ENCODE measurements at places on chromosomes 1 and 21.

- no peak for DNase-seq
Measured at GRCh38 chr21:45180246-45180599, 105.8 kb downstream of the ADARB1 start.

DNA sequence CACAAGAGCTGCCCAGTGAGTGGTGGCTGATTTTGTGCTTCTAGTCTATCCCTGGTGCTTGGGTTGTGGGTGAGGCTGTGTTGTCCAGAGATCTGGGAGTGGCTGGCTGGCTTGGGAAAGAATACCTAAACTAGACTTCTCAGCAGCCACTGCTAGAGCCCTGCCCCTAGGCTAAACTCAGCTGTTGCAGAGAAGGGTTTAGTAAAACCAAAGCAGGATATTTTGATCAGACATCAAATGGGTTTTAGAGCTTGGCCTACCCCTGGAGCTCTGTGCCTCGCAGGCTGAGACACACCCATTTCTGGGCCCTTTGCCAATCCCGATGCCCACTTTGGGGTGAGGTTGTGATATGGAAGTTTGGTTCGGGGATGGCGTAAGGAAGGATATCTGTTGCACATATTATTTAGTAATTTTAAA is 88.5 kb downstream of the UCK2 start:
- no peak for DNase-seq

DNA sequence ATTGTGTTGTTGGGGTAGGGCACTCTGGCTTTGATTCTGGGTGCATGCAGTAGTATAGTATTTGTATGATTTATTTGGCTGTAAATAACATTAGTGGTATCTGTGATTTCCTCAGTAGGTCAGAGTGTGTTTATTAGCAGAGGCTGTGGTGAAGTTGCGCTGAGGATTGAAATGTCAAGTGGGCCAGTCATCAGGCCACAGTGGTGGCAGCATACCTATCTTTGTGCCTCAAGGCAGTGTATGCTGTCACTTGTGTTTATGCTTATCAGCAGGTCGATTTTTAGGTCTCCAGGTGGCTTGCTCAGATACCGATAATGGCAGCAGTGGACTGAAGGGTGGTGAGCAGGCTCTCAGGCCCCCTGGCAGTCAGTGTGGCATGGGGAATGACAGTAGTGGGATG is 11.3 kb downstream of the LY9 start:
- no peak for DNase-seq

DNA sequence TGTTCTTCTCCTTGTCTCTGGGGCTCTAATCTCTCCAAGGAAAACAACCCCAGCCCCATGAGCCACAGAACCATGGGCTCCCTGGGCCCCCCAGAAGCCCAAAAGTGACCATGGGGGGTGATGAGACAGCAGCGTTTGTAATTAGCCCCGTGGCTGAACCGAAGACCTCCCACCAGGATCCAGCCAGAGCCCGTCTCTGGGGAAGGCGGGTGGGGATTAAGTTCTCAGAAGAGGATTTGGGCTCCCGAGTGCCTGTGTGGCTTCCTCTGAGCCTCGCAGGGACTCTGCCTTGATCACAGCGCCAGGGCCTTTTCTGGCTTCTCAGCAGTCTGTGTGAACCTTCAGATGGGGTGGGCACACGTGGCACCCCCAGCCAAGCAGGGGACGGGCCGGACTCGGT is 77.0 kb downstream of the ALPL start:
- DNase-seq: no peak

DNA sequence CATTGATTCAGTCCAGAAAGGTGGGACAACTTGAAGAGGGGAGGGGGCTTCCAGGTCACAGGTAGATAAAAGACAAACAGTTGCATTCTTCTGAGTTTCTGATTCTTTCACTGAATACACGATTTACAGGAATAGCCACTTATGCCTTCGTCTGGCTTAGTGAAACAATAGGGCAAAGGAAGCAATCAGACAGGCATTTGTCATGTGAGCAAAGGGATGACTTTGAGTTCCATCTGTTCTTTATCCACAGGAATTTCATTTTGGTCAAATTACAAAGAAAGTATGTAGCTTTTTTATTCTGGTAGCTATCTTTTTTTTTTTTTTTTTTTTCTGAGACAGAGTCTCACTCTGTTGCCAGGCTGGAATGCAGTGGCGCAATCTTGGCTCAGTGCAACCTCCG is 202.5 kb downstream of the TTLL7 start:
- DNase-seq: no peak

- no peak for DNase-seq
Measured at GRCh38 chr1:112723511-112723839, 8.3 kb upstream of the PPM1J start.

- no peak for DNase-seq
Measured at GRCh38 chr1:41957568-41957967, 38.8 kb upstream of the HIVEP3 start.

DNA sequence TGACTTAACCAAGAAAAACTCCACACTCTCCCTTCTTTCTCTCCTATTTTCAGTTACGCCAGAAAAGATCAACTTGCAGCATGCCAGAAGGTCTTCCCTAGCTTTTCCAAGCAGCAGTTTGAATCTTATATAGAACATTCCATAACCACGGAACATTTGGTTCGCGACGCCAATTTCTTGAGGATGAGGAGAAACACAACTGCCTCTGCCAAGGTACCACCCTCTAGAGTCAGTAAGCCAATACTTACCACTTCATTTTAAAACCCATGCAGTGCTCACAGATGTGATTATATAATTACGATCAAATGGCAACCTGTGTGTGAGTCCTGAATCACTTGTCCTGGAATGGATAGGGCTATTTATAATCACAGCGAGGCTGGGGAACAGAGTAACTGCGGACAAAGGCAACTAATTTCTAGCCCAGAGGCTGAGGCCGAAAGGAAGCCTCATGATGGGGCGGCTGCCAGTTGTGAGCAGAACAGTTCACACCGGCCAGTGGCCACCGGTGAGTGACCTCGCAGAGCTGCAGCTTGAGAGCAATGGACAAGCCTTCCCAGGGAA is 43.2 kb upstream of the BACE2 start:
- DNase-seq: no peak

- DNase-seq: no peak
Measured at GRCh38 chr1:225999912-226000337, 782 bp upstream of the SDE2 start.

DNA sequence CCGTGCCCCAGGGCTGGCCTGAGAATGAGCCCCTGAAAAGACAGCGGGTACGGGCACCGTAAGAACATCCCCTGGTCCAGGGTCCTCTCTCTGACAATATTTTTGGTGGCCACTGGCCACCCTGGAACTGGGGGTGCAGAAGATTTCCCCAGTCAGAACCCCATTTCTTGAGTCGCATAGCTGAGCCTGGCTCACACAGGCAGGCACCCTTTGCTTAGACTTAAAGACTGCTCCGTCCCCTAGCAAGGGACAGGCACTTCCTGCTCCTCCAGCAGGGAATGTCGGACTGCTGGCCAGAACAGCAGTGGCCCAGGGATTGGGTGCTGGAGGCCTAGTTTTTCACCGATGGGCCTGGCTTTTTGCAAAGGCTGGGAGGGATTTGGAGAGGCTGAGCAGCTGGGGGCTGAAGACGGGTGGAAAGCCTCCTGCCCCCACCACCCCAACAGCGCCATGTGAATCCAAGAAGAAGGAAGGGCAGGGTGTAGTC is 4.3 kb downstream of the OLIG2 start:
- no peak for DNase-seq

DNA sequence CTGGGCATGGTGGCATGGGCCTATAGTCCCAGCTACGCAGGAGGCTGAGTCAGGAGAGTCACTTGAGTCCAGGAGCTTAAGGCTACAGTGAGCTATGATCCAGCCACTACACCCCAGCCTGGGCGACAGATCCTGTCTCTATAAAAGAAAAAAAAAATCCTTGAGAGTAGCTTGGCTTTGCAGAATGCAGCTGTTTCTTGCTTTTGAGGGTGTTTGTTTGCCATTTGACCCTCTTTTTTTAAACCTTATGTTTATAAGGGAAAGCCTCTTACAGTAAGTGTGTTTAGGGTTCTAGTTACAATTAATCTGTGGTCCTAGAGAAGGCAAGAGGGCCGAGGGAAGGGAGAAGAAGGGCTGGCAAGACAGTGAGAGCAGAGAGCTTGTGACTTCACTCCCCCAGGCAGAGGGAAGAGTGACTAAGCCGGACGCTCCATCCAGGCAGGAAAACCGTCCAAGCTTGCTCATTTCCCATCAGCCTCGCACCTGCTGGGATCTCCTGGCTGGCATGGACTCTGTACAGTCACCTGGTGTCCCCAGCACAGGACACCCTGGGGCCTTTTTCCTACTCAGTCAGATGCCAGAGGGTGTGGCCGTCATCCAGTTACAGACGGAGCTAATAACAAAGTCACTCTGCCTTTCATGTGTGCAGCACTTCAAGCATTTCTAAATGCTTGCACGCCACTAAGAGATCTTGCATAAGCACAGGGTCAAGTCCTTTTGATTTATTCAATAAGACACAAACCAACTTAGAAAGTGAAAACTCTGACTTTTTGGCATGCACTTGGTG is 55.5 kb upstream of the PSEN2 start:
- DNase-seq: no peak

DNA sequence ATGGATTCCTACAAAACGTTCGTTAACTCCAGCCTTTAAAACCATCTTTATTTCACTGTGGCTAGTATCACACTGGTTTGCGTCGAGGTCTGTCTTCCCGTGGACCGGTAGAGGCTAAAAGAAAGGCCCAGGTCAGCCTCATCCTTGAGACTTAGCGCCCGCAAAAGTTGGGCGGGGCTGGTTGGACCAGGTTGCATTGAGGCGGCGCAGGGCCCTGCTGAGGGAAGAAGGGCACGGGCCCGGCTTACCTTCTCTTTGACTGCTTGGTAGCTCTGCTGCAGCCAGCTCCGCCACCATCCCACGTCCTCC is 455 bp downstream of the BSDC1 start:
- DNase-seq: no peak

GRCh38 chr1:176964687-176965086 is 199.8 kb downstream of the ASTN1 start:
- no peak for DNase-seq

DNA sequence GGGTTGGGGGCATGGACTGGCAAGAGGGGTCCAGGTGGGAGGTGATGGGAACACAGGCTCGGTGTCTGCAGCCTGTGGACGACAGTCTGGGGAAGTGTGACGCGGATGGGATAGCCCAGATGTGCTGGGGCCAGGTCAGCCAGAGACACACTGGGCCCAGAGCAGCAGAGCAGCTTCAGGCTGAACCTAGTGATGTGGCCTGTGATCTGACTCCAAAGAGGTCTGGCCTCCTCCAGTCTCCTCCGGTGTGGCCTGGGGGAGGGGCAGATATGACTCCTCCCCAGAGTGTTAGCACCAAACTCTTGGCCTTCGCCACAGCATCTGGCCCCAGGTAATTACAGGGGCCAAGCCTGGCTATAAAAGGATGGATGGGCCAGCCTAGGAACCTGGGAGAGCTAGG is 13.5 kb downstream of the EFNA3 start:
- DNase-seq: no peak

DNA sequence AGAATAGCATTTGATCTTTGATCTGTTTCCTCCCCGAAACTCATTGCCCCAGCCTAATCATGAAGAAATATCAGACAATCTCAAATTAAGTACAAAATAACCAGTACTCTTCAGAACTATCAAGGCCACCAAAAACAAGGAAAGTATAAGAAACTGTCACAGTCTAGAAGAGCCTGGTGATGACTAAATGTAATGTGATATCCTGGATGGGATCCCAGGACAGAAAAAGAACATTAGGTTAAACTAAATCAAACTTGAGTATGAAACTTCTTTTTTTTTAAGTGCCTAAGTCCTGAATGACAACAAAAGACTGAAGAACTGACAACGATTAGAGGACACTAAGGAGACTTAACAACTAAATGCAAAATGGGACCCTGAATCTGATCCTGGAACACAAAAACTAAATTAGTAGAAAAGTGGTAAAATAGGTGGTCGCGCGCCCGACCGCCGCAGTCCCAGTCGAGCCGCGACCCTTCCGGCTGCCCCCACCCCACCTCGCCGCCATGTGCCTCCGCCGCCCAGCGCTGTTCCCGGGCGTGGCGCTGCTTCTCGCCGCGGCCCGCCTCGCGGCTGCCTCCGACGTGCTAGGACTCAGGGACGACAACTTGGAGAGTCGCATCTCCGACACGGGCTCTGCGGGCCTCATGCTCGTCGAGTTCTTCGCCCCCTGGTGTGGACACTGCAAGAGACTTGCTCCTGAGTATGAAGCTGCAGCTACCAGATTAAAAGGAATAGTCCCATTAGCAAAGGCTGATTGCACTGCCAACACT is 5.5 kb upstream of the PRKAB2 start:
- DNase-seq: no peak

DNA sequence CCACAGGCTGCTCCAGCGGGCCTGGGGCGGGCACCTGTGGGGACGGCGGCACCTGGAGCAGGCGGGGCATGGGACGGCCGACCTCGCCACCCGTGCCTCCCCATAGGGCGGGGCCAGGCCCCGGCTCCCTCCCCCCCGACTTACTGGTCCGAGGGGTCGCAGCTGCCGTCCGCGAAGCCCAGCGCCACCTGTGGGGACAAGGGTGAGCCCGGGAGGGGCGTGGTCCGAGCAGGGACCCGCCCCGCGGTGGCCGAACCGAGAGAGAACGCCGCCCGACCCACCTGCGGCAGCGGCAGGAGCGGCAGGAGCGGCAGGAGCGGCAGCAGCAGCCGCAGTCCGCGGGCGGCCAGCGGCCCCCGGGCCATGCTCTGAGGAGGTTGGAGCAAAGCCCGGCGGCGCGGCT is at the start of gene TMEM52:
Gene TMEM52, minus strand, starts transcription at position 379 of the 403 bp plus-strand sequence. Its CDS starts 14 bp downstream, at position 365.
- DNase-seq: no peak

- no peak for DNase-seq
Measured at GRCh38 chr1:26020941-26021646, 481 bp upstream of the EXTL1 start.

DNA sequence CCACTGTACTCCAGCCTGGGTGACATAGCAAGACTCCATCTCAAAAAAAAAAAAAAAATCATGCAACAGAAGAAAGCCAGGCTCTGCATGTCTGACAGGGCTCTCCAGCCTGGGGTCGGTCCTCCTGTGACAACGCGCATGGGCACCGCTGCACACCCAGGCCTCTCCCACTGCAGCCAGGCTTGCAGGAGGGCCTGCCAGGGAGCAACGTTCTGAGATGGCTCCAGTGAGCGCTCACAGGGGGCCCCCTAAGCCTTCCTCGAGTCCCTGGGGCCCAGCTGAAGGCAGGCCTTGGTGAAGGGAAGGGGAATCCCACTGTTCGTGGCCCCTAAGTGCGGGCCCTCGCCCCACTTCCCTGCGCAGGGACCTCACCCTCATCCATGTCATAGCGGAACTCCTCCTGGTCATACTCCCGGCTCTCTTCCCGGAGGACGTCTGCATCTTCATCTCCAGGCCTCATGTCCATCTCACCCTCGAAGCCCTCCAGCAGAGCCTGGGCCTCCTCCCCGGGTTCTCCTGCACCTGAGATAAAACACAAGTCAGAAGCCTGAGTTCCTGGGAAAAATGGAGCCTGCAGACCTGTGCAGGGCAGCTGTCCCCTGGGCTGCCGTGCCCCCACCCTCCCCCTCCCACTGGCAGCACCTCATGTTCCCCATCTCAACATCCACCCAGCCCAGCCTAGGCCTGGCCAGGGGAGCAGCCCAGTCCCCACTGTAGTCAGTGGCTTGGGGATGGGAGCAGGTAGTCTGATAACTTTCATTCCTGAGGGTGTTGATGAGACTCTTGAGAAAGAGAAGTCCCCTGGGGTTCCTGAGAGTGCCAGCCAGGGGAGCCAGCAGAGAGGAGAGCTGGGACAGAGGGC is 20.3 kb downstream of the RSPH1 start:
- no peak for DNase-seq

GRCh38 chr1:43339584-43340232 is 2.1 kb downstream of the MPL start:
- no peak for DNase-seq
